D341Med (cell line): ENCODE measurements at places on chromosomes 7 and 10.

DNA sequence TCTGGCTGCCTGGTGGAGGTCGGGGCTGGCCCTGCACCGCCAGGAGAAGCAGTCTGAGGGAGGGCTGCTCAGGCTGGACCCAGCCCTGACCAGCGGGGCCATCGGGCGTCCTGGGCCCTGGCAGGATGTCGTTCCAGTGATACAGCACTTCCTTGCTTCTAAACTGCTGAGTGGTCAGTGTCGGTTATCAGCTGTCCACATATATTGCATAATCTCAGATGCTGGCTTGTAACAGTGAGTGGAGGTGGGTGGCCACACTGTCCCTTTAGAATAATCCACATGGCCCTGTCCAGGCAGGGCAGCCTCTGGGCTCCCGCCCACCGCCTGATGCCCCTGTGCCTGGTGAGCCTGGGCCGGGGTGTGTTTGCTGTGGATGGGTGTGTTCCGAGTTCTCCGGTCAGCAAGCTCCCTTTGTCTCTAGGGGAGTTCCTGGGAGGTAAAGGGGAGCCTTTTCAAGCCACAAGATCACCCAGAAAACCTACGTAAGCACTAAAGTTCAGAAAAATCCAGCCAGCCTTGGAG lies 86.1 kb downstream of the LHPP start:
- no peak for DNase-seq

- DNase-seq = no peak
These were observed 173.3 kb downstream of the CFTR start for GRCh38 chr7:117652943-117653680.

DNA sequence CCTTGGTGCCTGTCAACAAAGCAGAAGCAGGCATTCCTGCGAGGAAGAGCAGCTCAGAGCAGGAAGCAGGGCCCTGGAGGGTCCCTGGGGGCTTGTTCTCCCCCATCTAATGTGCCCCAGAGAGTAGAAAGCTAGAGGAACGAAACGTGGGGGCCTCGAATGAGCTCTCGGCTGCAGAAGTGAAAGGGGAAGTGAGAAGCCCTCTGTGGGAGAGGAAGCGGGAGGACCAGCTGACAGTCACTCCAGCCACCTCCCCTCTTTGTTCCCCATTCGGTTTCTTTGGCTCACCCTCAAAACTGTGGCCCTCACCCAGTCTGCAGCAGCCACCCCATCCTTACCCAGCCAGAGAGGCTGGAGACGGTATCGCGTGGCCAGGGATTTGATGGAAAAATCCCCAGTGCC lies 25.0 kb downstream of the C10orf105 start:
- DNase-seq = no peak

DNA sequence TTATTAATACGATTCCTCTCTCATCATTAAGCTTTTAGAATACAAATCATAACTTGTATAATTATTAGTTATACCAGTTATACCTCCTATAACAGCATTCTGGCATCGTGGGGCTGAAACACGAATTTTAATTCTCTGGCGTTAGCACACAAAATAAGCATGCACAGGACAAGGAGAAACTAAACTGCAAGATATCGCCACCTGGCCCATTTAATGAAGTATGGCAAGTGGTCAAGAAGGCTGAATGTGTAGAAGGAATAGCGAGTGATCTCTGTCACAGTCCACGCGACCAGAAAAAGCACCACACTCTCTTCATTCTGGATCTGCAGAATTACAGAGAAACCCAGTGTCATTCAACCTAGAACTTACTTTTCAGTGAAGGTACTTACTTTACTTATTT lies 18.1 kb downstream of the HACD1 start:
- DNase-seq = peak; percentile 33

- DNase-seq = peak; percentile 75
These were observed 128.1 kb upstream of the FAM20C start for GRCh38 chr7:64098-64915.

GRCh38 chr10:43965033-43965917 lies 316.6 kb upstream of the ZNF32 start:
- DNase-seq = no peak

DNA sequence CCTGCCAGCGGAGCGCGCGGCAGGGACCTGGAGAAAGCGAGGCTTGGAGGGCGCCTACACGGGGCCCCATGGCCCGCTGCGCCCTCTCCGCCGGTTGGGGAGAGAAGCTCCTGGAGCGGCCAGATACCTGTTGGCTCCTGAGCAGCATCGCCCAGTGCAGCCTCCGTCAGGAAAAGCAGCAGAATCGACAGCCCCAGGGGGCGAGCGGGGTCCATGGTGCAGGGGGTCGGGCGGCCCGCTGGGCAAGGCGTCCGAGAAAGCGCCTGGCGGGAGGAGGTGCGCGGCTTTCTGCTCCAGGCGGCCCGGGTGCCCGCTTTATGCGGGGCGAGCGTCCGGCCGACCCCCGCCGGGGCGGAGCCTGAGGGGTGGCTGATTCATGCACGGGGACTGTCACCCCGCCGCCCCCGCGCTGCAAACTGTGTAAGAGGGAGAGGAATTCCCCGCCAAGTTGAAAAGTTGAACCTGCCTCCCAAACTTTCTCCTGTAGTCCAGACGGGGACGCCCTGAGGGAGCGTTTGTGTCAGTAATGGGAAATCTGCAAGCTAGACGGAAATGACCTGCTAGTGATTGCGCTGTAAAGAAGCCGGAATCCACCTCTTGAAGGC lies at the start of gene TFPI2:
TFPI2 (minus strand) TSS at position 290 of the 605 bp plus-strand sequence; CDS start at position 215, 75 bp downstream.
- DNase-seq = no peak

DNA sequence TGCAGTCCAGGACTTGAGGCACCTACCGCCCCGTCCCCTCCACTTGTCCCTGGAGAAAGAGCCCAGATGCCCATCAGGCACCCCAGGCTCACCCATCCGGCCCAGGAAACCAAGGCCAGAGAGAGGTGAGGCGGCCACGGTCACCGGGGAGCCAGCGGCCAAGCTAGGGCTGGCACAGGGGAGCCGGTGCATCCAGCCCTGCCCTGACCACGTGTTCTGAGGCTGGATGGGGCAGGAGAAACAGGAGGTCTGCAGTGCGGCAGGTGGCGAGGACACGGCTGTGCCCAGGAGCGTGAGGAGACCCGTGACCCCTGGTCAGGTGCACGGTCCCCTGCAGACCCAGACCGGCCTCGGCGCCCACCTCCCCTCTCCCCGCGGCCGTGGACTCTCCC lies 27.6 kb downstream of the UNCX start:
- no peak for DNase-seq

- no peak for DNase-seq
These were observed 86.3 kb downstream of the TBXAS1 start for GRCh38 chr7:139915268-139915863.

DNA sequence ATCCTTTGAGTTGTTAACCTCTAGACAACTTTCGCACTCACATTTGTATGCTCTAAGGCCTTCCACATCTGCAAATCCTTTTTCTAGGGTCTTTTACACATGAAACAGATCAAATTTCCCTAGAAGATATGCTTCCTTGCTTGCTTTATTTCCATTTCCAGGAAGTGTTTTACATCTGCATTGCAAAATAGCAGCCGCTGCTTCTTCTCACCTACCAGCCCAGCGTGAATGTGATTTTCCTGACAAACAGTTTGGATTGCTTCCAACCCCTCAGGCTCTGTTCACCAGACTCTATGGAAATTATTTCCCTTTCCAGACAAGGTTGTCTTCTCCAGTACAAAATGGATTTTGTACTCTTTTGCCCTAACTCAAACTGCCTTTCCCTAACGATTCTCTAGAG lies 50.9 kb upstream of the PAPSS2 start:
- DNase-seq = no peak

DNA sequence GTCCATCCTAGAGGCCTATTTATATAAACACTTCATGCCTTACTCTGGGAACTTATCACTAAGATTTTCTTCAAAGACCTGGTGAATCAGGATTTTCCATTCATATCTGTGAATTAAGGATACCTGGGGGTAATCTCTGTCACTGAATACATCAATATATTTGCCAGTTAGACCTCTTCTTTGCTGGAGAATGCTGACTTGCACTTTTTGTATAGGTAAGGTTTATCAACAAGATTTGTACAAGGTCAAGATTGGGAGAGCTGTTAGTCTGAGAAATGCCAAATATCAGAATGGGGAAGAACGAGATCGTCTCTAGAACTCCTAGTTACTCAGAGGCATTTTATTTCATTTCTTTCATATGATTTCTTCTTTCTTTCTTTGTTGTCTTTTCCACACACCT lies 1060.0 kb downstream of the NRG3 start:
- no peak for DNase-seq

- no peak for DNase-seq
These were observed 33.4 kb downstream of the RHOBTB1 start for GRCh38 chr10:60910543-60910942.

DNA sequence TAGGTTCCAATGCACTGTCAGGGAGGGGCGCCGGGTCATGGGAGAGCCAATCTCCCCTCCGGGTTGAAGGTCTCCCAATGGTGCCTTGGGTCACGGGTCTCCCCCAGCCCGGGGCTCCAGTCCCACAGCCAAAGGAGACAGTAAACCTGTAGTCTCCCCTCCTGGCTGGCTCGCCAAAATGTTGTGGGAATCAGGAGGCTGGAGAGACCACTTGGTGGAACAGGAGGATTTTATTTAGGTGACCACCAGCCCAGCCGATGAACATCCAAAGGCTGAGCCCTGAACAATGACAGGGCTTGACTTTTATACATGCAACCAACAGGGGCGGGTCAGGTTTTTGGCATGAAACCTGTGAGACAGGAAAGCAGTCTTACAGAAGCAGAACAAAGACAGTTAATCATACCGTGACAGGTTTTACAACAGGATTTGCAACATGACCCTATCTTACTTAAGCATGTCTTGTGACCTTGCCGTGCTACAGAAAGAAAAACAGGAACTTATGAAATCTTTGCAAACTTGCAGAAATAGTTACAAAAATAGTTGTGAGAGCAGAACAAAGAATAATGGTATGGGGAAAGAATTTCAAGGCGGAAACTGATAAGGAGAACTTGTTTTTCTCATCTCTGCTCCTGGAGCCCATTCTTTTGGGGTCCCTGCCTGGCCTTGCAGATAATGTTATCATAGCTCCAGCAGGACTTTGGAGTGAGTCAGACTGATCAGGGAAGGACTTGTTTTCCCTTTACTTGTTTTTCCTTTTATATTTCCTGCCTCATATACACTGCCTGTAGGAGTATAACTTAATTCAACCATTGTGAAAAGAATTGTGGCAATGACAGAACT lies 7.1 kb downstream of the ERV3-1 start:
- DNase-seq = no peak

DNA sequence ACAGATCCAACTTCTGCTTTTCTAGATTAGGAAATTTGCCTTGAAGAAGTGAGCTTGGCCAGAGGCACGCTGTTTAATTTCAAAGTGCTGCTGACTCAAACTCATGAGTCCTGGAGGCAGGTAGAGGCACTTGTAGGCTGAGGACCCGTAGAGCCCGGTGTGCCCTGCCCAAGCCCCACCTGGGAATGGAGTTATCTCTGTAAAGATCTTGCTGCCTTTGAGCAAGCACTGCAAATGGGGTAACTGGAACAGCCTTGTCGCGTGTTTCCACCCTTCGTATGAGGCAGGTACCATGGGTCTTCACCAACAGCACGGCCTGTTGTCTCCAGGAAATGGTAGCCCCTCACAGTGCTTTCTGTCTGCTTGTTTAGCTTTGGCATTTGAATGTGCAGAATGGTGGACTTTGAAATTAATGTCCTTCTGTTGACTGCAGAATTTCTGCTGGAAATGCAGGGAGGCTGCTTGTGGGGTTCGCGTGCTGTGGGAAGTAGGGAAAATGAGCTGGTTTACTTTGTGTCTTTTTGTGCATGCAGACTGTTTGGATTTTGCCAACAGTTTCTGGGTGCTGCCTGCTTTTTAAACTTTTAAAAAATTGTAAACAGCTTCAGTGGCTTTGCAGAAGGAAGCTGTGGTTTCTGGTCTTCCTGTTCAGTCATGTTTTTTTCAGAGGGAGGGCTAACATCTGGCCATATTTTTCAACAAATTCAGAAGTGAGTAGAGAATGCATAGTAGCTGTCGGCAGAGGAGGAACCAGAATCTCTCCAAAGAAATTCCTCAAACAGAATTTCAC lies 27.2 kb downstream of the CCM2 start:
- DNase-seq = no peak

- no peak for DNase-seq
These were observed 69.7 kb upstream of the ZNRF2 start for GRCh38 chr7:30214651-30215137.

GRCh38 chr7:149791-150636 lies 42.4 kb upstream of the FAM20C start:
- DNase-seq = no peak

GRCh38 chr7:135095450-135095849 lies 52.4 kb upstream of the TMEM140 start:
- DNase-seq = no peak

- no peak for DNase-seq
These were observed 105.3 kb downstream of the NPTX2 start for GRCh38 chr7:98722402-98722801.

- DNase-seq = no peak
These were observed 671.0 kb upstream of the FZD8 start for GRCh38 chr10:36313142-36313541.

DNA sequence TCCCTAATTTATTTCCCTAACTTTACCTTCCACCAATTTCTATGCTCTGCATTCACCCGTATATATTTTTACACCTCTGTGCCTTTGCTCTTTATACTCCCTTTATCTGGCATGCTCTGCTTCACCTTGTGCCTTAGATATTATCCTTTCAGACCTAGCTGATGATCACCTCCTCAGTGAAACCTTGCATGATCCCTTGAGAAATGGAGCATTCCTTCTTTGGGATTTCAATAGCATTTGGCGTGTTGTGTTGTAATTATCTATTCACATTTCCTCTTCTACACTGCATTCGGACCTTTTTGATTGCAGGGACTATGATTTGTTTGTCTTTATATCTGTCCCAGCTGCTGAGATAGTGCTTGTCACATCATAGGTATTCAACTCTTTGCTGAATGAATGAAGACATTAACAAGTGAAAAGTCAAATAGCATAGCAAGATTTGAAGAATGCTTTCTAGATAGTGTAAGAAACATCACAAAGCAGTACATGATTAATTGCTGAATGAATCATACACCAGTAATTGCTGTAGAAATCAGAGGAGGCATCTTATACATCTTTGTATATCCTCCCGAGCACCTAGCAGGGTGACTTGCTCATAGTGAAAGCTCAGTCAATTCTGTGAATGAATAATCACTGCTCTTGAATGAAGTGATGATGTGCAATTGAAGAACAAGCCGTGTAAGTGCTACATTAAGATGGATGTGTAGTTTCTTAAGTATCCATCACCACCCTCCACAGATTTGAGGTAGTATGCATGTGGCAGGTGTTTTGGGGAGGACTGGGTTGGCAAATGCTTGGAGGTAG lies 2.0 kb upstream of the TM9SF3 start:
- DNase-seq = no peak

GRCh38 chr7:55026086-55026790 lies 7.4 kb downstream of the EGFR start:
- no peak for DNase-seq

- DNase-seq = no peak
These were observed 11.0 kb upstream of the IMPDH1 start for GRCh38 chr7:128420773-128421172.

GRCh38 chr7:97145068-97145467 lies 27.6 kb downstream of the SDHAF3 start:
- no peak for DNase-seq

DNA sequence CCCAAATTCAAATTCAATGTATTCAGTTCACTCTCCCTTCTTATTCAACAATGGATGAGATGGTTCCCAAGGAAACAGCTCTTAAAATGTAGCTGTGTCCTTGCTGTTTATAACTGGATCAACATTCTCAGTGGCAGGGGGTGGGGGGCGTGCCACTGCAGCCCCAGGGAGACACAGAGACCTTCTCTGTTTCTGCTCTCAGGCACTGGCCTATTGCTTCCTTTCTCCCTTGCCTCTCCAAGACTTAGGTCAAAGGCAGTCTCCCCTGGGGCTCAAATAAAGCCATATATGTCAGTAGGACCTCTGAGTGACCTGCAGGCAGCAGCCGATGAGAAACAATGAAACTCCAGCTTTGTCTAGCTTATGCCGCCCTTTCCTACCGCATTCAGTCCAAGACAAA lies 20.7 kb downstream of the VSTM4 start:
- no peak for DNase-seq
